ENCODE measurements at places on chromosomes 12 and 14.

DNA sequence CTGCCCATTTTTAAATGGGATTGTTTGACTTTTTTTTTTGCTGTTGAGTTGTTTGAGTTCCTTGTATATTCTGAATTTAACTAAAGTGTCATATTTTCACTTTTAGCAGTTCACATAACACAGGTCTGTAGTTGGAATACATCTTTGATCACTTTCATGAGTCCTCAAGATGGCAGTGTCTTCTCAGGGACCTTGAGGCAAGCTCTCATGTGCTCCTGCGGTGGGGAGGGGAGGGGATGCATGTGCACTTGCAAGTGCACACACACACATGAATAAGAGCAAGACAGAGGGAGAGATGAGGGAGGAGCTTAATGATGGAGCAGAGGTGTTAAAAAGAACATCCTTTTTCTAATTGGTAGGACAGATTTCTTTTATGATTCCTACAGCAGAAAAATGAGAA is 291.4 kb upstream of the OR4E1 start:
- peak; percentile 28 for DNase-seq

DNA sequence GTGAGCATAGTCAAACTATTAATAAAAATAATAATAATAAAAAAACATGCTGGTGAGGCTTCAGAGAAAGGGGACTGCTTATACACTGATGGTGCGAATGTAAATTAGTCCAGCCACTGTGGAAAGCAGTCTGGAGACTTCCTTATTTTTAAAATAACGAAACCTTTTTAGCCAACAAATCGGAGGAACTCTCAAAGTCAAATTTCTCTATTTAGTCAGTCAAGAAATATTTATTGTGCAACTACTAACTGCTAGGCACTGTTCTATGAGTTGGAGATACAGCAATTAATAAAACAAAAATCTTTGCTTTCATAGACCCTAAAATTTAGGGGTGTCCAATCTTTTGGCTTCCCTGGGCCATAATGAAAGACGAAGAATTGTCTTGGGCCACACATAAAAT is 10.8 kb downstream of the TAOK3 start:
- DNase-seq = no peak

DNA sequence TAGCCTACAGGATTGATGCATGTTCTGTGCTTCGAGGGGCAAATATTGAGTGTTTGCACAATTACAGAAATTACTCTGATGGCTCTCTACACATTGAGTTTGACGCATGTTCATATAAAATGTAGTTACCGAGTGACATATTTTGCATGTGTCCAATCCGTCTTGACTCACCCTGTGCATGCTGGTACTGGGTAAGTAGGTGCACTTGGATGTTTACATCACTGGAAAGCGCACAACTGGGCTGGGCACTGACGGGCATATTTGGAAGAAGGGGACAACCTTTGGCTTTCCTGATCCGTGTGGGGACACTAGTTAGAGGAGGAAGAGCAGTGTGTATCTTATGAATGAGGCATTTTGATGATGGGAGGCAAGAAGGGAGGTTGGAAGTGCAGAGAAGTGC is 4.9 kb upstream of the KRT6A start:
- no peak for DNase-seq

GRCh38 chr14:104970231-104971068 is 7.7 kb downstream of the AHNAK2 start:
- no peak for DNase-seq

DNA sequence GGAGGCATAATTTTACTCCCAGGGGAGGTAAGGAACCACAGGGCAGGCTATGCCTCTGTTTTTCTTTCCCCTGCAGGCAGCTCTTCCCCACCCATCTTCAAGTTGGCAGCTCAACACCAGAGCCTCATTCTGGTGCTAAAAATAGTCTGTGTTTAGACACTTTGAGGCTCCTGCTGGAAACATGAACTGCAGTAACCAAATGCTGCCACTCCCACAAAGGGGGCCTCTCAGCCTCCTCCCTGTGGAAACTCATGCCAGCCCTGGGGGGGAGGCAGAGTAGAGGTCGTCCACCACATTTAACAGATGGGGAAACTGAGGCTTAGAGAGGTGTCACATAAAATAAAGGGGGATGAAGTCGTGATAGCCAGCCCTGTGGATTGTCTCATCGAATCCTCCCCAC is 61.4 kb downstream of the WSCD2 start:
- DNase-seq = no peak

DNA sequence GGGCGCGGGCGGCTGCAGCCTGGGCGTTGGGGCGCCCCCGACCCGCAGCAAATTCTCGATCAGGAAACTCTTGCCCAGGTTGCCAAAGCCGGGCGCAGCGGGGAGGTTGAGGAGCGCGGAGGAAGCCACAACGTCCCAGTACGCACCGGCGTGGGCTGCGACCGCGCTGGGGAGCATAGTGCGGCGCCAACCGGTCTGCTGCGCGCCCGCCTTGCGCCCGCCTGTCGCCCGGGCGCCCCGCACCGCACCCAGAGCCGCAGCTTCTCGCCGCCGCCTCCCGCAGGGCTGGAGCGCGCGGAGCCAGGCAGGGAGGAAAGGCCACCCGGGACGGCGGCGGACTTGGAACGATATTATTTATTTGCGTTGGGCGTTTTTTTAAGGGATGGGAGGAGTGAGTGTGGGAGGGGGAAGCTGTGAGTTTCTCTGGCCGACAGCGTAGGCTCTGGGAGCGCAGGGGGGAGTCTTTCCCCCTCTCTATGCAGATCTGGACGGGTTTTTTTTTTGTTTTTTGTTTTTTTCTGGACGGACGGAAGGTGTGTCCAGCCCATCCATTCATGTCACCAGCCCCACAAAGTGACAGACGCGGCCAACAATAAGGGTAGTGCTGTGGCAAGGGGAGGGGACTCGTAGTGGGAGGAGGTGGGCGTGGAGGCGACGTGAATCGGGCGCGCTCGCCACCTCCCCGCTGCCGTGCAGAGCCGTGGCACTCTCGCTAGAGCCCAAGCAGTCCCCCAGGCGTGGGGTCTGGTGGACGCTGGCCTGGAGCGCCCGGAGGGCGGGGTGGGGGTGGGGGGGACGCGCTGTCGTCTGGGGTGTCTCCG is at the start of gene DBX2:
DBX2 (minus strand) TSS at position 349 of the 821 bp plus-strand sequence; CDS start at position 177, 172 bp downstream.
- no peak for DNase-seq

DNA sequence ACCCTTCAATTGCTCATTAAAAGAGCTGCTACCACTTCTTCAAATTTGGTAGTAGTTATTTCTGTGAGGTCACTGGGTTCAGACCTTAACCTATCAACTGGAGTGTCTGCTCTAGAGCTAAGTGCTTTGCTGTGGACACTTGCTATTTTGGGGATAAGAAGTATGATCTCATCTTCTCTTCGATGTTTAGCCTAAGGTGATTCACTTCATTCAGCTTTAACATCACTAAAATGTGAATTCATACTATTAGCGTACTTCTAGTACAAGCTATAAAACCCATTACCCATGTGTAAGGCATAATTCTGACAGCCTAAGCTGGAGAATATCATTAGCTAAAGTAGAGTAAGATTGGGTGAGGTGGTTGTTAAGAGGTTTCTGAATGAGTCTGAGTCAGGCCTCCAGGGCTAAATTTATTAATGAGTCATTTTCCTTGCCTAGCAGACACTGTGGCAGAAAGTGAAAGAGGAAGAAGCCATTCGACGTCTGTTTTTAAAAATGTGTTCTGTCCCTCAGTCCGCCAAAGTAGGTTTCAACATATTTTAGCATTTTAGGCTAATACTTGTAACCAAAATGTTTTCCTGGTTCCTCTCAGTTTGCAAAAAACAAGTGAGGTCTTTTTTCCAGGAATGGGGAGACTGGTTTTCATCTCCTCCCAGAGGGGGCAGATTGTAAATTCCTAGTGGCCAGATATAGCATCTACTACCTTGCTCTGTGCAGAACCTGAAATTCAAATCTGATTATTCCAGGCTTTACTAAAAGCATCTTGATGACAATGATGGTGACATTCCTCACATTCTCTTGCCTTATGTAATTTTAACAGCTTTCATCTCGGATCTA is 103.6 kb downstream of the SSPN start:
- DNase-seq = no peak

DNA sequence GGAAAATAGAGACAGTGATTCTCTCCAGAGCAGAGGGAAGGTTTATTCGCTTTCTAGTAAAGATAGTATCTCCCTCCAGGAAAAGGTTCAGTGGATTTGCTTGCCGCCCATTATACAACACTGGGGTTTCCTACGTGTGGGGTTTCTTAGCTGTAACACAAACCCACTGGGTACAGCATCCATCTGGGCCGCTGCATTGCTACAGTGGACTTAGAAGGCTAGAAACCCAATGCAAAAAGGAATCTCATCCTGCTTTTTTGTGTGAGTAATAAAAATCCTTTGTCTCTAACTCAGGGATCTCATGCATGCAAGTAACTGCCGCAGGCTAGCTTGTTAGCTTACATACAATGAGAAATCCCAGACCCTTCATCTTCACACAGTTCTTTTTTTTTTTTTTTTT is 67.1 kb upstream of the BCL2L14 start:
- no peak for DNase-seq

DNA sequence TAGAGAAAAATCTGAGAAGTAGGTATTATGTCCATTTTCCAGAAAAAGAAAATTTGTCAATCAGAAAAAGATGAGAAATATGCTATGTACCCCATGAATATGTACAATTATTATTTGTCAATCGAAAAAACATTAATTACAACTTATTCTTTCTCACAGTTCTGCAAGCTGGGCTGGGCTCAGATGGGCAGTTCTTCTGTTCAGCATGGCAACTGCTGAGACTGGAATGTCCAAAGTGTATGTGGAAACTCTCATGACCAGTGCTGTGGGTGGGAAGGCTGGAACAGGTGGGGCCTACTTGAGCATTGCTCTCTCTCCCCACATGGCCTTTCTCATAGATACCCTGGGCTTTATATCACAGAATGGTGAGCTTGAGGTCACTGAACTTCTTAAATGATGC is 450.3 kb upstream of the TBX3 start:
- DNase-seq = no peak

DNA sequence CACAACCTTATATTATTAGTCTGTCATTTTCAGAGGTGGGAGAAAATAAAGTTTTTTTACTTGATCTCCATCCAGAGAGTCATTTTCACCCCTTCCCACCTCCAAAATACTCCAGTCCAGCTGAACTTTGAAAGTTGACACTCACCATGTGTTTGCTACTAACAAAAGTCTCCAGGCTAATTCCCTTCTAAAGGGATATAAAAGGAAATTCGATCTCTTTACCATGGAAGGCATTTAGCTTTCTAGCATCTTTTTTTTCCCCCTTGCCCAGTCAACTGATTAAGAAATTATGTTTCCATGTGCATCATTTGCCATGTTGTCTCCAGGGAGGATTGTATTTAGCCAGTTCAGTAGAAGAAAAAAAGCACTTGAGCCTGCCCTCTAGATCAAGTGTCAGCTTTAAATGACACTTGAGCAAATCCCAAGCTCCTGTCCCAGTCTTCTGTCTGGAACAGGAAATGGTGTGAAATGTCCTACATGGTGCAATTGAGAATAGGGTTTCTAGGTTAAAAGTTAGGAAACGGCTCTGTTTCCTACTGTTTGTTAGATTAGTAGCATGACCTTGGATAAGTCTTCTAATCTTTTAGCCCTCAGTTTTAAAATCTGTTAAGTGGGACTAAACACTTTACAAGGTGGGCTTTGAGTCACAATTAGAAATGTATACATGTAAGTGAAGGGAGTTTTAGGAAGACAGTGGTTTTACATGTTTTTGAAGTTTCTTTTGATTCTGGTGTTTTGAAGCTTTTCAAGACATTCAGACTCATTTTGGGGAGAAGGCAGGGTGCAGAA is 67.2 kb downstream of the GNS start:
- no peak for DNase-seq

GRCh38 chr14:74299061-74299545 is 3.6 kb downstream of the ABCD4 start:
- peak; percentile 39 for DNase-seq

GRCh38 chr14:29955087-29955486 is 27.4 kb upstream of the PRKD1 start:
- no peak for DNase-seq

DNA sequence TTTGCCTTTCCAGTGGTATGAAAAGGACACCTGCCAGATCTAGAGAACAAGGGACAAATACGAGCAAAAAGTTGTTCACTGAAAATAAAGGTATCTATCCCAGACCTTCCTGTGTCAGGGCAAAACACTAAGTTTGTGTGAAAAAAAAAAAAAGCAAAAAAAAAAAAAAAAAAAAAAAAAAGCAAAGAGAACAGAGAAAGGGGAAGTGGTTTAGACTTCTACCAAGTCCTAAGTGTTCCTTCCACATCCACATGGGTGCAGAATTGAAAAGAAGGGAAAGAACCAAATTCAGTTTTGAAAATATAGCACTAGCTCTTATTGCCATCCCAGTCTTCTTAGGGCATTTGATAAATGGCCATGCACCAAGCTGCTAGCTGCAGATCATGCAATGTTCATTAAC is 41.7 kb downstream of the ZCRB1 start:
- no peak for DNase-seq

GRCh38 chr14:103121121-103121845 is 2.0 kb upstream of the TNFAIP2 start:
- no peak for DNase-seq

DNA sequence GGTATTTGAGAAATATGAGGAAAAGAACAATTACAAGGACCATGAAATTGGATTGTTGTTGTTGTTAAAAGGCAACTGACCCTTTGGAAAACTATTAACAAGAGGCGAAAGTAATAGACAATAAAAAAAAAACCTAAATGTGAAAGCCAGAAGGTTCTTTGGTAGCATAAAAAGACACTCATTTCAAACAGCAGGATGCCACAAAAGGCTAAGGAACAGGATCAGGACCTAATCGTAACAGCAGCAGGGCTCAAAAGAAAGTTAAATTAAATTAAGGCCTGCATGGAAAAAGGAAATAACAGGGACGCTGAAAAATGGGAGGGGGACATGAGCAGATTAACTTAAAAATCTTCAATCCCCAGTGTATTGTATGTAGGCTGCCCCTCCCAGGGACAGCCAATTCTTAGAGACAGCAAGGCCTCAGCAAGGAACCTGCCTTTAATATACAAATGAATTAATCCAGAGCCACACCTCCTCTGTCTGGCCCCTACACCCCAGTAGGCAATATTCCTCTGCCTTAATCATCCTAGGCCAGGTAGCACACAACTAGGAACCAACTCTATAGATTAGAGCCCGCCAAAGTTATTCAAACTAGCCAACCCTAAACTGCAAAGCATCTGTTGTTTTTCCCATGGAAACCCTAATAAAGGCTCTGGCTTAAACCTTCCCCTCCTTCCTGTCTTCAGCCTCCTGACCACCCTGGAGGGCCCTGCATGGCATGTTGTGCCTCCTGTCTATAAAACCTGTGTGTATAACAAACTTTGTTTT is 28.4 kb upstream of the AP4S1 start:
- DNase-seq = no peak

DNA sequence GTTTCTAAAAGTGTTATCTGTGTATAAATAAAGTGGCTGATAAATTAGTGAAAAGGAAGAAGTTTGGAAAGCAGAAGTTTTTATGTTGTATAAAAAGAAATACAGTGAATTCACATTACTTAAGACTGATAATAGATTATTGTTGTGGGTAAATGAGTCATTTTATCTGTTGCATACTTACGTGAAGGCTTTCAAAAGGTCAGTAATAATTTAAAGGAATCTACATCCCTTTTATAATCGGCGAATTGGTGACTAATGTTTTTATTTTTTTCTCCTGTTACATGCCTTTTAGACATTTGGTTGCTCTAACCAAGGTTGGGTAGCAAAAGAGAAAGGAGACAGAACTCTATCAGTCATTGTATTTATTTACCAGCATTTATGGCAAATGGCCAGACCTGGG is 155.9 kb downstream of the SLC41A2 start:
- DNase-seq = no peak

- DNase-seq = no peak
These were observed 243.2 kb downstream of the SPTSSA start for GRCh38 chr14:34218881-34219280.
